GM04503 (cell line): ENCODE measurements at places on chromosomes 1 and 21.

- DNase-seq, result peak; percentile 22
Observed at GRCh38 chr1:235835226-235835625, 31.5 kb downstream of the LYST start.

- DNase-seq, result no peak
Observed at GRCh38 chr1:236193184-236193583, 50.8 kb downstream of the GPR137B start.

GRCh38 chr21:38965910-38966504 lies 160.3 kb downstream of the ETS2 start:
- DNase-seq, result no peak

DNA sequence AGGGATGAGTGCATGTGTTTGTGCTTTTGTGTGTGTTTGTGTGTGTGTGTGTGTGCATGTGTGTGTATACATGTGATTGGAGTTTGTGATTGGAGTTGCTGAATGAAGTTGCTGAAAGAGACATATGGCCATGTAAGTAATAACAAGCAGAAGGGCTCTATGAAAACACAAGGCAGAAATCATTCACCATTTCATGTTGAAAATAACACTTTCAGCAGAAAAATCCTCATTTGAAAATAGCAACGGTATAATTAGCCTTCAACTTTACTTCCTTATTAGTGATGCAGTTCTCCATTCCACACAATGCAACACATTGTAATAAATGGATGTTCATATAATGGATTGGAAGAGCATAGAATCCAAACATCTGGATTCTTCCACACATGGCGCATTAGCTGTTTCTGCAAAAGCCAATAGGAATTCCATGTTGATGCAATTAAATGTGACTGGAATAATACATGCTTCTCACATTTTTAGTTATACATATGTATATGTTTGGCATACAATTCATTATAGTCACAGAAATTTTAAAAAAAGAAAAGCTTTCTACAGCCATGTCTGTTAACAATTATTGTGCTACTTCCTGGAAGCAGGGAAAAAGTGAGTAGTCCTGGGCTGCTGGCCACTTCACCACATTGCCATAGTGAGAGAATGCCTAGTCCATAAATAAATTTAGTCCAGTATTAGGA lies 538.0 kb downstream of the LTN1 start:
- DNase-seq, result no peak

- DNase-seq, result no peak
Observed at GRCh38 chr1:33314416-33314815, 6.5 kb downstream of the A3GALT2 start.

DNA sequence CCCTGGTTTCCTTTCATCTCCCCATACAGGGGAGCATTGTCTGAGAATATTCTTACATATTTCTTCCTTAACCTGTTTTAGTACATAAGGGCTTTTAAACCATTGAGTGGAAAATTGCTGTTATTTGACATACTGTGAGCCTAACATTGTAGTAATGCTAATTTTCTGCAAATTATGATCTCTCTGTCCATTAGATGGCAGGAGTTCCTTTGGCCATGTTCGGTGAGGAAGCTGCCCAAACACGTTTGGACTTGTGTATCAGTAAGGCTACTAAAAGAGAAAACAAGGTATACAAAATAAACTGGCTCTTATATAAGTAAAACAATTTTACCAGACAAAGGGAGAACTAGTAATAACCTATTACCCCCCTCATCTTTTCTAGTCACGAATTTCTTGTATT lies 29.2 kb downstream of the CDC7 start:
- DNase-seq, result no peak

- DNase-seq, result no peak
Observed at GRCh38 chr1:78267513-78268218, 221.9 kb downstream of the GIPC2 start.

DNA sequence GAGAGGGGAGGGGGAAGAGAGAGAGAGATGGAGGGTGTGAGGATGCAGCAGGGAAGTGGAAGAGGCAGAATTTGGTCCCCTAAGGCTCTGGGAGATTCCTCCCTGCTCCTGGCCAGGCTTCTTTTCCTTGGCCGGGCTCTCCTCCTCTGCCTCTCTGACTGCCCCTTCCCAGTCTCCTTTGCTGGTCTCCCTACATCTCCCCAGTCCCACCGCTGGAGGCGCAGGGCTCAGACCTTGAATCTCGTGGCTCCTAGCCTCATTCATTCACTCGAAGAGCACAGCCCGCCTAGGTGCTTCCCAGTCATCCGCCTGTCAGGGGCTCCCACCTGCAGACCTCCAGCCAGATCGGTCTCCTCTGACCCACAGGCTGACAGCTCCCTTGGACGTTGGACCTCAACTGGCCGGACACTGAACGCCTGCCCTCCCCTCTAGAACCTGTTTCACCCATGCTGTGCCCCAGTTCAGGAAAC lies 76.5 kb downstream of the VWA5B1 start:
- DNase-seq, result no peak

DNA sequence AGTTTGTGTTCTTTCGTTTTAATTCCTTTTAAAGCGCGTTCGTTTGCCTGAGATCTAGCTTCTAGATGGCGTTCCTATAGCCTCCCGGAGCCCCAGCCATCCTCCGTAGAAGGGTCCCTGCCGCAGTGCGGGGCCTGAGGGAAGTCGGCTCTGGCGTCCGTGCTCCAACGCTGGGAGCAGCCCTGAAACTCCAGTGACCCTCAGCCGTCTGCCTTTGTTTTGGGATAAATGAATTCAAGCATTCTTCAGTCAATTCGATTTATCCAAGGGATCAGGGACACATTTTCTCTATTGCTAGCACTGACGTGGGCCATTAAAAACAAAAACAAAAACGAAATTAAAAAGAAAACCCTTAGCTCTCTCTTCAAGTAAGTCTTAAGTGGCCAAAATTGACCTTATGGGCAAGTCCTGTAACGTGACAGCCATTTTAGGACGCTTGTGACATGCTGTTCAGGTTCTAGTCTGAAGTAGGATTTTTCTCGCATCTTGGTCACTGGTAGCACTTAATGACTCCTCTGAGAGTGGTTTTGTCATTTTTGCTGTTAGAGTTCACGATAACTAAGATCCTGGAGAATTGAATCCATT lies 742 bp upstream of the HSPA13 start:
- no peak for DNase-seq

DNA sequence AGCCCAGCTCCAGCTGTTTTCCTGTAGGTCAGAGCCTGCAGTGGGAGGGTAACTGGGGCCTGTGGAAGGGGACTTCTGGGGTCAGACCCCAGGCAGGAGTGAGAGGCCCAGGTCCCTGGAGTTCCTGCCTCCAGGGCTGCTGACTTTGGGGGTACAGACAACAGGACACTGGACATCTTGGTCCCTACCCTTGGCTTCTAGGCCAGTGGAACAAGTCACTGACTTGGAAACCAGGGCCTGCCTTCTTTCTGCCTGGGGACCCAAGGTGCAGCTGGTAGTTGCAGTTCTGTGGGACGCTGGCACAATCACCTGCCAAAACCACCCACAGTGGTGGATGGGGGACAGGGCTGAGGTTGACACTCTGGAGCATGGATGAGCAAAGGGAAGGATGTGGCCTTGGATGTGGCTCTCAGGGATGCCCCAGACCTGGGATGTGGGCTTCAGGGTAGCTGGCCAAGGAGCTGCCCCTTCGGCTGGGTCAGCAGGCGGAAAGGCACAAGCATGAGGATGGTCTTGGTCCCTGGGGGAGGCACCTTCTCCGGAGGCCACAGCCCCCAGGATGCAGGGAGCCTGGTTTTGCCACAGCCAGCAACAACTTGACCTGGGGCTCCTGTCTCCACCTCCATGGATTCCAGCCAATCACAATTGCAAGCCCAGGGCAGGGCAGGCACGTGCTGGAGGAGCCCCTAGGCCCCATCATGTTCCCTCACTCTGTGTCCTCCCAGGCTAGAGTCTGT lies 5.8 kb downstream of the JMJD4 start:
- no peak for DNase-seq

DNA sequence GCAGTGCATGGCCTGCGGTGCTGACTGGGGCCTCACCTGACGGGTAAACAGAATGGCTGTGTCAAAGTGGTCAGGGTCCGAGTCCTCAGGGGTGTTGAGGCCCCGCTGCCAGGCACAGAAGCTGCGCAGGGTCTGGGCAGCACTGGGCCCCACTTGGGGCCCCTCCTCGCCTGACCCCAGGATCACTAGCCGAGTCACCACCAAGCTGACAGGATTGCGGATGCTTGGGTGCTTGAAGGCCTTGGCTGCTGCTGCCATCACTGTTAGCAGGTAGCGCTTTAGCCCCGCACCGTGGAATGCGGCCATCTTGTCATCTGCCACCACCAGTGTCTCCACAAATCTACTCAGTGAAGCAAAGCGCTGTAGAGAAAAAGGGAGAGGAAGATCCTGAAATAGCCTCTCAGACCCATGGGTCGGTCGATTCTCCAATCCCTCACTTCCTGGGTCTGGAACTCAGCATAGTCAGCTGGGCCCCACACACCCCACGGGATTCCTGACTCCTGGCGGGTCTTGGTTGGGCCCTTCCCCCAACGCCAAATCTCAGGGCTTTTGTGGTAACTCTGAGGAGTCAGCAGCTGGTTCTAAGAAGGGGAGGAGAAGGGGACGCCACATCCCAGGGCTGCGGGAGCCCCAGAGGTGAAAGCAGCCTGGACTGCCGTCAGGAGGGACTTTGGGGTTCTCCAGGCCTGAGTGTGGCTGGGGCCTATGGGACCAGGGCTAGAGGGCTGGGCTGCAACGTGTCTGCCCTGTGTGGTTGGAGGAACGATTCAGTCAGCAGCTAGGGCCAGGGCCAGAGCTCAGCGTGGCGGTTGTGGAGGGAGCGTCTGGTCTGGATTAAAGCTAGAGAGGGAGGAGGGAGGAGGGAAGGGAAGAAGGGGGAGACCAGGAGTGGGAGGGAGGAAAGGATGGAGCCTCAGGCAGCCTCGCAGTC lies 2.1 kb downstream of the ADAMTS4 start:
- DNase-seq, result peak; percentile 77

GRCh38 chr1:44821240-44821715 lies 13.0 kb downstream of the BTBD19 start:
- DNase-seq, result no peak

DNA sequence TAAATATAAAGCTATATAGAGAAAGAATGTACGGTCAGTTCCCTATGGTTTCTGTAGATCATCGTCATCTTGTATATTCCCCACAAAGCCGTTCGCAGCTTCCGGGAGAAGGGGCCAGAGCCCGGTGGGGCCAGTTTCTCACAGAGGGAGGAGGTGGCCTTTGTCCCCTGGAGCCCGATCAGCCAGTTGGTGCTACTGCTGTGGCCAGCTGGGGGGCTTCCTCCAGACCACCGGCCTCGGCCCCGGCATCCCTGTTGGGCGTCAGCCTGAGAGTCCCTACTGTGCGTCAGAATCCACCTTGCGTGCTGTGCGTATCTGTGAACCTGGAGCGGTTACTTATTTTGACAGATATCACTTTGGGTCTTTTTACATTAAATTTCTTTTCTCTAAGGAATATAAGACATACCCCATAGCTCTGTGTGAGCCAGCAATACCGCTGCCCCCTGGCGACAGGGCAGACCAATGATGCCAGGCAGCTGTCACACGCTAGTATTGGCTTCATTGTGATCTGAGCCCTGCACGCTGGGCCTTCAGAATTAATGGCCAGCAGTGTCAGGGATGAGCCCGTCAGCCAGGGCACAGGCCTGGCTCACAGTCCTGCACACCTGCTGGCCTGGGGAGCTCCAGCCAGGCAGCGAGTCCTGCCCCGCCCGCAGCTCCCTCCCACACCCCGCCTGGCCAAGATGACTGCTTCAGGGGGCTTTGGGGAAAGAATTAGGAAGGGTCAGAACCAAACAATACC lies 145.9 kb downstream of the PGBD5 start:
- no peak for DNase-seq

DNA sequence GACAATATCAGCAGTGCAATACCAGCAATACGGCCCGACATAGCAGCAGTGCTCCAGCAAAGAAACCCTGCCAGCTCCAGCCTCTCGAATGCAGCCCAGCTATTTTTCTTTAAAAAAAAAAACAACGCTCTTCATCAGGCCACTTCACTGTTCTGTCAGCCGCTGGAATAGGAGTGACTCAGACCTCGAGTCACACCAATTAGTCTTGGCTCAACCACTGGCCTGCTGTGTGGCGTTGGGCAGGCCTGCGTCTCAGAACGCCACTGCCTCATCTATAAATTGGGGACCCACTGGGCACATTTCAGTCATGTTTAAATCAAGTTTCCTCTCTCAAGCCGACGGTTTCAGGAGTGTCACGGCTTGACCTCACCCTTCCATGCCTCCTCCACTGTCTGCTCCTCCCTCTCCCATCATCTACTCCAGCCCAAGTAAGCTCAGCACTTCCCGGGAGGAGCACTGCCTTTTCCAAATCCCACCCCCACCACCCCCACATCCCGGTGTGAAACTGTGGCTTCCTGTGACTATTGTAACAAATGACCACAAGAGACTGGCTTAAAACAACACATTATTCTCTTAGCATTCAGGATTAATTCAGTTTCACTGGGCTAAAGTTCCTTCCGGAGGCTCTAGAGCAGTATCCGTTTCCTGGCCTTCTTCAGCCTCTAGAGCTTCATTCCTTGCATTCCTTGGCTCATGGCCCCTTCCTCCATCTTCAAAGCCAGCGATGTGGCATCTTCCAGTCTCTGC lies 71.9 kb upstream of the EFHD2 start:
- peak; percentile 74 for DNase-seq

DNA sequence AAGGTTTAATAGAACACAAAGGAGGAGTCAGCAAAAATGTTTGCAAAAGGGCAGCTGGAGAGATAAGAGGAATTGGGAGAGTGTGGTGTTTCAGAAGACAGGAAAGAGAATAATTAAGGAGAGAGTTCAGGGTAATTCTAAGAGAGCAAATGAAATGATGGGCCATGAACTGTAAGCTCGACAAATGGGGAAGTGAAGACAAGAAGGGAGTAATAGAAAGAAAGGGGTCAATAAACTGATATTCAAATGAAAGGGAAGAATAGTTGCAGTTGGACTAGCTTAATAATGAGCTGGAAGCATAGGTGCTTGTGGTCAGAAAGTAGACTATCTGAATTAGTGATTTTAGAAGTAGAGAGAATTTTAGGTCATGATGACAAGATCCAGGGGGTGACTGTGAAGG lies 15.6 kb upstream of the RNF220 start:
- DNase-seq, result no peak

DNA sequence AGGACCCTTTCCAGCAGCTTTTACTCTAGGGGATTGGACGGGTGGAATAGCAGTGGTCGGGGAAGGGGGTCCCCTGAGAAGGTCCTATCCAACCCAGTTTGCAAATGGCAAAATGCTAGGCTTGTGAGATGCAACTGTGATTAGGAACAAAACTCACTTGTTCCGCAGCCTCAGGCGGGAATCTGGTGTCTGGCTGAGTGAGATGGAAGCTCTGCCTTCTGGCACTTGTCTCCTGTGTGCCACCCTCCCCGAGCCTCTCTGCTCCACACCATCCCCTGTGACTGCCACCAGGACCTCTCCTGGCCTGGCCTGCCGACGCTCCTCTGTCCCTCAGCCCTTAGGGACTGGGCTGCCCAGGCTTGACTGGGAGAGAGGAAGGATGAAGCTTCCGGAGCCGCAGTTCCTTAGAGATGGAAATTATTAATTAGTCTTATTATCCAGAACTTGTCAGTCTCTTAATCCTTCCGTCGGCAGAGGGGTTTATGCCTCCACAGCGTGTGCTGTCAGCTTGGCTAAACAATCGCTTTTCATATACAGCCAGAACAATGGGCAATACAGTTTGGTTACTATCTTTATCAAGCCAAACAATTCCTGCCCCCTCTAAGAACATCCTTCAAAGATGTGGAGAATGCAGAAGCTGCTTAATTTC lies 292.8 kb upstream of the VAMP3 start:
- no peak for DNase-seq

- DNase-seq, result no peak
Observed at GRCh38 chr1:29342351-29342750, 106.0 kb downstream of the PTPRU start.
